ENCODE measurements at places on chromosomes 3 and 15.

DNA sequence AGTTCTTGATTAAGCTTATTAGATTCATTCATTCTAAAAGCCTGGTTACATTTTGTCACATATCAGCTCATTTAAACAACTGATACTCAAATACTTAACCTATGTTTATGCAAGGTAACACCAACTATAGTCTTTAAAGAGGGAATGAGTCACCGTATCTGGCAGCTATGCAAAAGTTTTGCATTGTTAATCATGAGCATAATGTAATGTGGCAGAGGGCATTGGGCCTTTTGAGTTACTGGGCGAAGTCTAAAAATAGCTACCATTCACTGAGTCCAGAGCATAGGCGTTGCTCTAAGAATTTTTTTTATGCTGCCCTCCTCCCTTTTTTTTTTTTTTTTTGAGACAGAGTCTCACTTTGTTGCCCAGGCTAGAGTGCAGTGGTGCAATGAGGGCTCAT, 277.7 kb upstream of the ZNF717 start:
- no peak for DNase-seq

DNA sequence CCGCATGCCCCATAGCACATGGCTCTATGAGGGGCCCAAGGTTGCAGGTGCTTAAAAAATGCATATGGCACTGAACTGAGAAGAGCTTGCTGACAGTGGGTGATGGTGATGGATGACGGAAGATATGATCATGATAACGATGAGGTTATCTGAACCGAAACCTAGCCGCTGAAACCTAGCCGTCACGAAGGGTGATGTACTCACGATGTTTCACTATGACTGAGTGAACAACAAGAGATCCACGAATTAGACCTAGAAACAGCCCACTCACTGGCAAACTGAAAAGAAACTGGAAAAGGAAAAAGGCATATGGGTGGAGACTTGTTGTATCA, 57.6 kb upstream of the BCL6 start:
- DNase-seq: no peak

DNA sequence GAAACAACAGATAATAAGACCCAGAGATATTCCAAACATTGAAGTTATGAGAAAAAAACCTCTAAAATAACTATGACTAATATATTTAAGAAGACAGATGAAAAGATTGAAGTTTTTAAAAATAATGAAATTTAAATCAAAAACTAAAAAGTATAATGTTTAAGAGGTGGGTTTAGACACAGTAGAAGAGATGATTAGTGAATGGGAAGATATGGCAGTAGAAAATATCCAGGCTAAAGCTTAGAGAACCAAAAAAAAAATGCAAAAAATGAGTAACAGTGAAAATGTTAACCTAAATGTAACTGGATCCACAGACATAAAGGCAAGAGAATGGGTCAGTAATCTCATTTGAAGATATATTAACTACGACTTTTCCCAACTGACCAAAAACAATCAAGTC, 52.2 kb downstream of the RETNLB start:
- DNase-seq: no peak

DNA sequence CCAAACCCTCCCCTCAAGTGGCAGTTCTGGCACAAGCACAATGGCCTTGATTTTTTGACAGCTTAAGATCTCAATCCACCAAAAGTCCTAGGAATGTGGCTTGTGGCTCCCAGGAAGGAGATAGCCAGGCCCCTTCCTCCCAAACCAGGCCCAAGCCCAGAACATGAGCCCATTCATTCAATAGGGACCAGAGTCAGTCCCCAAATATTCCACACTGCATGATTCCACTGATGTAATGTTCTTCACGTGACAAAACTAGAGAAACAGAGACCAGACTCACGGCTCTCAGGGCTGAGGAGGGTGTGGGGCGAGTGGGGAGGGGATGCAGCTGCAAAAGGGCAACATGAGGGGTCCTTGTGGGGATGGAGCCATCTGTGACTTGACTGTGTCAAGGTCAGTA, 25.5 kb downstream of the ABTB1 start:
- DNase-seq: no peak

DNA sequence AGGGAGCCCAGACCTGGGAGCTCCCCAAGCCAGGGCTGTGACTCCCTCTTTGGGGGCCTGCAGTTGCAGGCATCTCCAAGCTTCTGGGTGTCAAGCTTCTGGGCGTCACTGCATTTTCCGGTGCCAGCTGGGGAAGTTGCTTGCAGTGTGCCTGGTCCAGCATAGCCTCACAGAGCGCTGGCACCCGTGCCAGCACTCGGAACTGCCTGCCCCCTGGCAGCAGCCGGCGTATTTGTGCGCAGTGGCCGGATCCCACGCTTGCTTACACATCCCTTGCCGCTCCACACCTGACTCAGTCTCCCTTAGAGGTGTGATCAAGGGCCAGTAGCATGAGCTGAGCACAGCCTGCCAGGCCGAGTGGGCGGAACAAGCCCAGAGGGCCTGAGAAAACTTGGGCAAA, 37.0 kb downstream of the COMMD2 start:
- DNase-seq: no peak

- DNase-seq: no peak
These were observed 156.7 kb downstream of the TJP1 start for GRCh38 chr15:29665444-29666003.

GRCh38 chr3:65996589-65996988, 42.1 kb downstream of the MAGI1 start:
- no peak for DNase-seq

DNA sequence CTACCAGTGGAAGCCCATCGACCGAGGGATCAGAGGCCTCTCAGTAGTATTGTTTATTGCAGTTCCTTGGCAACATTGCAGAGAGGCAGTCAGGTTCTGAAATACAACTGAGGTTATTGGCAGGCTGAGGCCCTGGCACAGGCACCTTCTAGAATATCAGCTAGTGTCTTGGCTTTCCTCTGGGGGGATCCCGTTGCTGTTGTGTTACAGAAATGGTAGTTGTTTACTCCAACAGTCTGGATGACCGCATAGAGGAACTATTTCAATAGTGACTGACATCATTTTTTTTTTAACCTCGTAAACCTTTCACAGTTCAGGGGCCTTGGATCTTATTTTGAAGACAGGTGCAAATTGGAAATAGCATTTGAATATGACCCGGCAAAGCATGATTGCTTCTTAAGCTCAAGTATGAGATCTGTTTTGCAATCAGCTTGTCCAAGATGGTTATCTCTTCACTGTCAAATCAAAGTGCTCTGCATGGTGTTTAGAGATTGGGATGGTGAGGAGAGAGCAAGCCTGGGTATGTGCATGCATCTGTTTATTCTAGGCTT, 63.9 kb downstream of the PGPEP1L start:
- DNase-seq: no peak

Data from inflammatory macrophage (primary cell).